ENCODE measurements at places on chromosomes 5 and 9.

GRCh38 chr5:157267761-157268480, 2.0 kb downstream of the CYFIP2 start:
- peak; percentile 51 for DNase-seq

GRCh38 chr9:134206311-134207300, 42.2 kb upstream of the RNU6ATAC start:
- DNase-seq = no peak

GRCh38 chr5:173383711-173384110, 55.5 kb upstream of the STC2 start:
- DNase-seq = no peak

DNA sequence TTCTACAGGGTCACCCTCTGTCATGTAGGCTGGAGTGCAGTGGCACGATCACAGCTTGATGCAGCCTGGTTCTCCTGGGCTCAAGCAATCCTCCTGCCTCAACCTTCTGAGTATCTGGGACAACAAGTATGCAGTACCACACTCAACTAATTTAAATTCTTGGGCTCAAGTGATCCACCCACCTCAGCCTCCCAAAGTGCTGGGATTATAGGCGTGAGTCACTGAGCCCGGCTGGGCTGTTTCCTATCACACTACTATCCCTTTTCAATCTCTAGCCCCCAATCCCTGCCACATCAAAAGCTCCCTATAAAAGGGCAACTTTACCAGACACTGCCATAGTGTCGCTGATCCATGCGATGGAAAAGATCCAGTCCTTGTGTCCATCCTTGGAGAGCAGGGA, 20.4 kb downstream of the DCAF12 start:
- no peak for DNase-seq

DNA sequence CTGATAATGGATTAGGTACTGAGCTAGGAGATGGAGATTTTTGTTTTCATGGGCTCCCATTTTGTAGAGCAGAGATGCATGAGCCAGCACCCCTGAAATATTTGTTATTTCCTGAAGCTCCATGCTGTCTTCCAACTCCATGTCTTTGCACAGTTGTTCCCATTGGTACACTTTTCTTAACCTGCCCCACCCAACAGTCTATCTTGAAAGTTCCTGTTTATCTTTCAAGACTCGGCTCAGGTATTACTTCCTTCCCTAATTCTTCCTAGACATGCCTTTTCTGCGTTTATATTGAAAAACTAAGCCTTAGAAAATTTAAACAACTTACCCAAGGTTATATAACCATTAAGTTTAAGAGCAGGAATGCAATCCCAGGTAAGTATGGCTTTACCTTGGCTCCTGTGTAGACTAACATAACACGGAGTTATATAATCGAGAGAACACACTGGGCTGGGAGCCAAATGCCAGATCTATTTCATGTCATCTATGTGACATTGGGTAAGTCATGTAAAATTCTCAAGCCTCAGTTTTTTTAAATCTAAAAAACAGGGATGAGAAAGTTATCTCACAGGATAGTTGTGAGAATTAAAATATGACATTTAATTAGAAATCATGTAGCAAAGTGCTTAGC, 67.4 kb downstream of the LIX1 start:
- no peak for DNase-seq

- DNase-seq = no peak
These were observed 28.8 kb downstream of the PRRX2 start for GRCh38 chr9:129694243-129694646.

All from umbilical cord (tissue), 2 donors.